ENCODE measurements at places on chromosomes 12 and 14.

DNA sequence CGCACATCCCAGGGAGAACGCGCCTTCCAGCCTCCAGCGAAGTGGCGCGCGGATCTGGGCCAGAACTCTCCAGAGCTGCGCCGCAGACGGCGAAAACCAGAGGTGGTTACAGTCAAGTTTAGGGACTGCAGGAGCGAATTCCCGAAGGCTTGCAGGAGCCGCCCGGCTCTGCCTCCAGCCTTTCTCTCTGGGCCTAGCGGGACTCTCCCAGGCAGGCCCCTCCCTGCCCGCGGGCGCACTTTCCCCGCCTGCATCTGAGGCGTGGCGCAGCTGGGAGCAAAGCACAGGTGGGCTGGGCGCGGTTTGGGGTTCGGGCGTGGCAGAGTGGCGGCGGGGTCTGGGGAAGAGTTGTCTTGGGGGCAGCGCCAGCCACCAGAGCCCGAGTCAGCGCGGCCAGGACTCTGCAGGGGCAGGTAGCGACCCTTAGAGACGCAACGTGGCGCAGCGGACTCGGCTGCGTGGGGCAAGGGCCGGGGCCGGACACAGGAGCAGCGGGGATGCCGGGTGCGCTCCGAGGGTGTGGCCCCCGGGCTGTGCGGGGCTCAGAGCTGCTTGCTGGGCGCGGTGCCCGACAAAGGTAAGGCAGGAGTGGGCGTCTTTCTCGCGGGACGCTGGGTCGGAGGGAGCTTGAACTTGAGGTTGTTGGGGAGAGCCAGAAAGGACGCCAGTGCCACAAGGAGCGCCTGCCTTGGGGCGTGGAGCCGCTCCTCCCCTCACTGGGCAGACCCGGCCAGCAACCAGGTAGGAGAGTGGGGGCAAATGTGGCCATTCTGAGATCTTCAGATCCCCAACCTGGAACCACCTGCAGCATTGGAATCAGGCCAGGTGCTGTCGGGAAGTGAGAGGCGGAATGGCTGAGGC is 1126.0 kb downstream of the AACS start:
- no peak for DNase-seq

- no peak for DNase-seq
Measured at GRCh38 chr12:124633365-124634362, 66.3 kb upstream of the NCOR2 start.

GRCh38 chr12:46831335-46832129 is 5.7 kb upstream of the SLC38A4 start:
- DNase-seq = no peak

DNA sequence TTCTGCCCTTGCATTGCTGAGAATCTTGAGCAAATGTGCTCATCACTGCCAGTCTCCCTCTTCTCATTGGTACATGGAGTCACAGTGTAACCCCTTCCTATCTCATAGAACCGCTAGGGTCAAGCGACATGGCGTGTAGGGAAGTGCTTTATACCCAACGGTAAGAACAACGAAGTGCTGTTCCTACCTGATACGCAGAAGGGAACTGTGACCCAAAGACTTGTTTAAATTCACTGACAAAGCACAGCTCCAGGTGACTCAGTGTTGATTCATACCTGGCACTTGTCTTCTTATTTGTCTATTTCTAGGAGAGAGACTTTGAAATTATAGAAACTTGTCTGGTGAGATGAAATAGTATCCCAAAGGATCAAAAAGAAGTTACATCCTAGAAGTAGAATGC is 53.7 kb downstream of the FBXL14 start:
- no peak for DNase-seq

DNA sequence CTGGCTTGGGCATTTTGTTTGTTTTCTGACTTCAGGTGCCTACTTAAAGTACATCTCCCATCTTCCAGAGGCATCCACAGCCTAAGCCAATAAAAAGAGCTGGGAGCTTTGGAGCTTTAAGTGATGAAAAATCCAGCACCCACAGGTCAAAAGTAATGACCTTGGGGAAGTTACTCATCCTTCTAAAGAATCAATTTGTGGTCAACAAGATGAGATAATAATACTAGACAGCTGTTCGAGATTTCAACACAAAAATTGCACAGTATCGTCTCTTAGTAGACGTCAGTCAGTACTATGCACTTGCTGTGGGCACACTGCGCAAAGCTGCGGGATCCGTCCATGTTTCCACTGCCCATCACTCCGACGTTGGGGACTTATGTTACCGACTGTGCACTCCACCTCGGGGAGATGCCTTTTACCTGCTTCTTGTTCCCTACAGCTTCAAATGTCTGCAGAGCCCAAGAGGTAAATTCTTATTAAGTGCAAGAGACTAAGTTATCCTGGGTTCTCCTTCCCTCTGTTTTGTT is 1.3 kb downstream of the ST8SIA1 start:
- DNase-seq = no peak
